ENCODE measurements at places on chromosomes 6 and 20.

DNA sequence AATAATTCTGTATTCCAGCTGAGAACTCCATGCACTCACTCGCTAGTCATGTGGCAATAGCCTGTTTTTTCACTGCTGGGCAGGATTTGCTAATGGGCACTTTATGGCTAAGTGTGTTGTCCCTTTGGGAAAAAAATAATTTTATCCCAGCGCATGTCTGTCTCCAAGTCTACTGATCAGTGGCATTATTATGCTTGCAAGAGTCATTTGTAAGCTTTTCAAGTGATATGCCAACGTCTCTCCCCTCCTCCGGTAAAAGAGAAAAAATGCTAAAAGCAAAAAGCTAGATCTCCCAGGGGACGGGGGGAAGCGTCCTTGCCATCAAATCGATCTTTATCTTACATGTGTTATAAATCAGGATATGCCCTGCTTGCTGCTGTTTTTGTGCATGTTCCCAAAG lies 407.7 kb downstream of the CDH26 start:
- no peak for DNase-seq

DNA sequence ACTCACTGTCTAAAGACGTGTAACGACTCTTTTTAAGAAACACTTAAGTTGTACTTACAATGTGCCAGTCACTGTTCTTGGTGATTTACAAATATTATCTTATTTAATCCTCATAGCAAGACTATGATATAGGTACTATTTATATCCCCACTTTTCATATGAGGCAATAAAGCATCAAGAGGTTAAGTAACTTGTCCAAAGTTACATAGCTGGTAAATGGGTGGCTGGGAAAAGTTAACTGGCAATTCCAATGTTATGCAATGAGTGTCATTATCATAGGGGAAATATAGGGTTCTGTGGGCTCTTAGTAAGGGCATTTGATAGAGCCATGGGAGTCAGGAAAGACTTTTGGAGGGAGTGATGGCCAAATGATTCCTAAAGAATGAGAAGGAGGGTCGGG lies 21.4 kb upstream of the RIPOR2 start:
- no peak for DNase-seq

- no peak for DNase-seq
These were observed 133.5 kb upstream of the CLDN20 start for GRCh38 chr6:155130161-155130853.

DNA sequence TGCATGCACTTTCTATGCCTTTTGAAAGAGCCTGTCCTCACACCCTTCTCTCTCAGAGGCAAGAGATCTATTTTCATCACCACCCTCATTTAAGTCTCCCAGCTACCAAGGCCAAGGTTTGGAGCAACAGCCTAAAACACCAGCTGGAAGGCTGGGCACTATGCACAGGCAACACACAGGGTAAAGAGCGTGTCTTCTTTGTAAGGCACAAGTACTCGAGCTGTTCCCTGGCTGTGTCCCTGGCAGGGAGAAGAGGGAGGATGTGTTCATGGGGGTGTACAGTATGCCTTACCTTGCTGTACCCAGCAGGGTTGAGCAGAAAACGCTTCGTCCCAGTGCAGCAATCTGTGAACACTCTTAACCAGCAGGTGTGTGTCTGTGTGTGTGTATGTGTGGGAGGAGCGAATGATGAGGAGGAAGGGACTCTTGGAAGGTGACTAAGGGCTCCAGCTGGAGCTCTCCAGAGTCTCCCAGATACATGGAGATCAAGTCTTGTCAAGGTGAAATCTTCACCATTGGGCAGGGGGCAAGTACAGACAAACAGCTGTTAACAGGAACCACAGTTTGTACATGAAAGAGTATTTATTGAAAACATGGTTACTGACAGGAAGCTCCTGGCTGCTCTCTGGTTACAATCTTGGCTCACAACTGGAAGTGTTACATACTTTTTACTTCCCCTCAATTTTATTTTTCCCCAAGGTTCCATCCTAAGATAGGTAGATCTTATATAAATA lies 40.8 kb downstream of the ELMO2 start:
- DNase-seq = no peak

DNA sequence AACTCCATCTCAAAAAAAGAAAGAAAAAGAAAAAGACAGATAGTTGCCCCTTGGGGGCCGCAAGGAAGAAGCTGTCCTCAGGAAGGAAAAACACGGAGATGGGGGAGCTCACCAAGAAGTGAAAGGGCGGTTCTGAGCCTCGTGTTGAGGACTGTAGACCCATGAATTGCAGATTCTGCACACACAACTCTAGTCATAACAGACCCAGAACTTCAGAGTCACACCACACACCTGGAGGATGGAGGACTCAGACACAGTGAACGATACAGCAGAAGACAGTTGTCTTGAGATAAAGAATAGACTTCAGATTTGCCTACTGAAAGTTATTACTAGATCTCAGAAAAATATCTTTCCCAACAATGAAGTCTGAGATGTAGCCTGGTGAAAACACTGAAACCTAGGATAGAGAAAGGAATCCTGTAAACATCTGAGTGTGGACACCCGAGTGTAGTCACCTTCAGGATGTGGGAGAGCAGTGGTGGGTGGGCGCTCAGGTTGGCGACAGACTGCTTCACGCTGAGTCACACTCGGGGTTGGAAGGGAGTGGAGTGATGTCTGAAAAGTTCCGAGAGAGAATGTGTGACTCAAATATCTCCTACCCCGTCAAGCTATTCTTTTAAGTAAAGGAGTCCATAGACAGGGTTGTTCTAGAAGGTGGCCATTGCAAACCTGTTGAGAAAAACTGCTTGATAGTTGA lies 88.1 kb downstream of the MAP3K4 start:
- DNase-seq = peak; percentile 25

- no peak for DNase-seq
These were observed 184.5 kb downstream of the KIF16B start for GRCh38 chr20:16388731-16389130.

DNA sequence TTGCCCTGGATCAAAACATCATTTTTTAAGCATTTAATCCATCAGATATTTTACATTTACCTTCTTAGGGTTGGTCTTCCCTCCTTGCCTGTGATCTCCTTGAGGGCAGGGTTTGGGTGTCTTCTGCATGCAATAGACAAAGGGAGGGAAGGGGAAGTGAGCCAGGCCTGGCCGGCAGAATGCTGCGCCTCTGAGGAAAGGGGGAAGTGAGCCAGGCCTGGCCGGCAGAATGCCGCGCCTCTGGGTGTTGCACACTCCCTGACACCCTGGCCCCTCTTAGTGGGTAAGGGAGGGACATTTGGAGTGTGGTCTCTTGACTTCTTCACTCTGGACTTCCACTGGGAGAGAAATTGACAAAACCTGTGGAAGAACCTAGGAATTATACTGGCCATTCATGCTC lies 12.4 kb downstream of the PSMF1 start:
- no peak for DNase-seq

DNA sequence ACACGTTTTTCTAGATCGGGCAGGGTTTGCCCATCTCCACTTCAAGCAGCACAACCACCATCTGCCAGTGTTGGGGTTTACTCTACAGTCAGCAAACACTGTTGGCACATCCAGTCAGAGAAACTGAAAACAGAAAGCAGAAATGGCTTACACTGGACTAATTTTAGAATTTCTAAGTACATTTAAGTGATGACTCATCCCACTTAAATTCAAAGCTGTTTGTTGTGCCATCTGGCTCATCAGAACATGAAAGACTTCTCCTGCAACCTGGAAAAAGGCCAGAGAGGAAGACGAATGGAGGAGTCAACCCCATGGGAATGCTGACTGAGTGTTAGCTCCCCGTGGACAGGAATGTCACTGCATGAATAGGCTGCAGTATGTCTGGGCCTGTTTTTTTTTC lies 21.8 kb downstream of the FAM209B start:
- DNase-seq = no peak

DNA sequence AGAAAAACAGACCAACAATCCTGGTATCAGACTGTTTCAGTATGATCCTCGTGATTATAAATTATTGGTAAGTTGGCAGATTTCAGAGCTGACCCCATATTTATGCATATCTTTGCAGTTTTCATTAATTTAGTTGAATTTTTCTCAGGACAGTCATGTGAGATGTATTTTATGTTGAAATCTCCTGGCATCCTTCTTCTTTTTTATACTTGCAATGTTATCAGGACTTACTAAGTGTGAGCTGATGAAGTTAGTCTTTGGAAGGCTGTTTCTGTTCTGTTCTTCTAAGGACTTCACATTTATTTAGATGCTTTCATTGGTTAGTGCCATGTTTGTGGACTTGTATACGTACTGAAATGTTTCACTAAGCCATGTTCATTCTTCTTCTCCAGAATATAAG lies 17.2 kb downstream of the SMPDL3A start:
- DNase-seq = no peak

DNA sequence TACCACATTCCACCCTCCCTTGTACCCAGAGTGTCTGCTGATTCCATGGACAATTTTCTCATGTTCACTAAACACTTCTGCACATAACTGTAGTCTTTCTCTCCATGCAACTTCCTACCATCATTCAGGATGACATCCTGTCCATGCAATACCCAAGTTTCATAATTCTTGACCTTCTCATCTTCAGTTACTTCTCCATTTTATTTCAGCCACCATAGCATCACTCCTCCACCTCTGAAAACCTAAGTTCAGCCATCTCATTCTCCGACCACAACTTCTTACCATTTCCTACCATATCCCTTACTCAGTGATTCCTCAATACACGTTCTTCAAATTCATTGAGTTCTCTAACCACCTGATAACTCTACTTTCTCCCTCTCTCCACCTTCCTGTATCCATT lies 216.5 kb upstream of the TENT5A start:
- no peak for DNase-seq

DNA sequence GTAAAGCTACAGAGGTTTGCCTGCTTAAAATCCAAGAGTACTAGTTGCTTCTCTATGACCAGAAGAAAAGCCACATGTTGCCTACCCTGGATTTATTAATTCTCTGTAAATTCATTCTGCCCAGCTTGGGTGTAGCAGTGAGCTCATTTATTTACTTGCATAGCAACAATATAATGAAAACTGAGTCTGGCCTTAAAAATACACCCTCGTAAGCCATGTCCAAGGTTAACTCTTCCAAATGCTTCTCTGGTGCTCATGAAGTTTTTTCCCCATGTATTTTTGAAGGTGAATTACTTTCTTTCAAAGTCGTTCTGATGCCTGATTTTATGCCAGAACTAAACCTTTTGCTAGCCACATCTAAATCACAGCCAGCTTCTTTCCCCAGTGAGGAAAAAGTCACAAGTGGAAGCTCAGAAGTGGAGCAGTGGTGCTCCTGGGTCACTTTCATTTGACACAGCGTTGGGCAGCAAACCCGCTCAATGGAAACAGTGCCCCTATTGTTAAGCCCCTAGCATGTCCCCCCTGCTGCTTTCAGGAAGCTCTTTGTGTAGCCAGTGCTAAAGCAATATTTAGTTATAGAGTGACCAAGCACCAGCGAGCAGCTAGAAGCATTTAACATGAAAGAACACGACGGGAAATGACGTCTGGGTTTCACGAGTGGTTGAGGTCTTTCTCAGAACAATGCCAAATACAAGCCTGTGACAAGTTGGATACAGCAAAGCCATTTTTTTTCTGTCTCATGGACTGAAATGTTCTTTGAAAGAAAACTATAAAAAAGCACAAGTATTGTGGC lies 29.8 kb downstream of the NEDD9 start:
- no peak for DNase-seq

DNA sequence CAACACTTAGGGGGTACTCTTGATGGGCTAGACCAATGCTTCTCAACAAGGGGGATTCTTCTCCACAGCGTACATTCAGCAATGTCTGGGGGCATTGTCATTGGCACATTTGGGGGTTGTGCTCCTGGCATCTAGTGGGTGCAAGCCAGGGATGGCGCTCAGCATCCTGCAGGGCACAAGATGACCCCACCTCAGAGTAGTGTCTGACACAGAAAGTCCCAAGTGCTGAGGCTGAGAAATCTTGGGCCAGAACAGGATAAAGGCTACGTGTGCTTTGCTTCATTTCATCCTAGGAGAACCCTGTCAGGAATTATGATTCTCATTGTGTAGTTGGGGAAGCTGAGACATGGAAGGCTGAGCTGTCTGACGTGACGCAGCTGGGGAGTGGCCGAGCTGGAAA lies 298.6 kb downstream of the CDH26 start:
- no peak for DNase-seq

DNA sequence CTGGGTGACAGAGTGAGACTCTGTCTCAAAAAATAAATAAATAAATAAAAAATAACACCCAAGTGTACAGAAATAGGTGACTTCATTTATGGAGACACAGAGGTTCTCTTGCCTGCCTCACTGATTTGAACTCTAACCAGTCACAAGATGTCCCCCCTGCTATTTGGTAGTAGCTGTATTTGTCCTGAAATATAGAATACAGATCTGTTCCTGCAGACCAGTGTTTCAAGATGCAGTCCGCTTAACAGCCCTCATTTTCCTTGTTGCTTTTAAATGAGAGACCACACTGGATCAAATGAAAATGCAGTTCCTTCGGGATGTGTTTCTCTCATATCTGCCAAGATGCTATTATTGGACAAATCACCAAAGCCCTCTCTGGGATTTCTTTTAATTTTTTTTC lies 7.6 kb downstream of the PLCB4 start:
- DNase-seq = no peak

DNA sequence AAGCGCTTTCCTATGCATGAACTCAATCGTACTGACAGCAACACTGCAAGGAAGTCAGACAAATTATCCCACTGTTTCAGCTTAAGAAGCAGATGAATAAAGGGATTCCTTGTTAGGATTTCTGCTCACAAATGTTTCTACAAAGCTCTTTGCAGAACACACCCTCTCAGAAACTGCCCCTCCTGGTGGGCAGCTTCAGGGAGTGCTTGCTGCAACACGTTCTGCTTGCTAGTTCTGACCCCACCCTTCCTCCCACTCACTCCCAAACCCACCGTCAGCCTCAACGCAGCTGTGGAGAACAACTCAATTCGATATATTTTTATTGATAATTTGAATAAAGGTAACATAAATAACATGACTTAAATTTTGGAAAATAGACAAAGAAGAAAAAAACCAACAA lies 250.8 kb upstream of the PRDM1 start:
- DNase-seq = no peak

- no peak for DNase-seq
These were observed 31.9 kb downstream of the INSM1 start for GRCh38 chr20:20399531-20400500.

GRCh38 chr20:1965520-1966351 lies 28.1 kb downstream of the PDYN start:
- DNase-seq = peak; percentile 87

GRCh38 chr6:104771258-104771832 lies 88.4 kb downstream of the HACE1 start:
- DNase-seq = no peak

All from stimulated activated CD4-positive, alpha-beta T cell treated with anti-CD3 and anti-CD28 coated beads, Interleukin-1b, Interleukin-23, amount 100 ng/mL, for 24 hours (primary cell).